GM12892 (cell line): ENCODE measurements at places on chromosomes 5 and 9.

DNA sequence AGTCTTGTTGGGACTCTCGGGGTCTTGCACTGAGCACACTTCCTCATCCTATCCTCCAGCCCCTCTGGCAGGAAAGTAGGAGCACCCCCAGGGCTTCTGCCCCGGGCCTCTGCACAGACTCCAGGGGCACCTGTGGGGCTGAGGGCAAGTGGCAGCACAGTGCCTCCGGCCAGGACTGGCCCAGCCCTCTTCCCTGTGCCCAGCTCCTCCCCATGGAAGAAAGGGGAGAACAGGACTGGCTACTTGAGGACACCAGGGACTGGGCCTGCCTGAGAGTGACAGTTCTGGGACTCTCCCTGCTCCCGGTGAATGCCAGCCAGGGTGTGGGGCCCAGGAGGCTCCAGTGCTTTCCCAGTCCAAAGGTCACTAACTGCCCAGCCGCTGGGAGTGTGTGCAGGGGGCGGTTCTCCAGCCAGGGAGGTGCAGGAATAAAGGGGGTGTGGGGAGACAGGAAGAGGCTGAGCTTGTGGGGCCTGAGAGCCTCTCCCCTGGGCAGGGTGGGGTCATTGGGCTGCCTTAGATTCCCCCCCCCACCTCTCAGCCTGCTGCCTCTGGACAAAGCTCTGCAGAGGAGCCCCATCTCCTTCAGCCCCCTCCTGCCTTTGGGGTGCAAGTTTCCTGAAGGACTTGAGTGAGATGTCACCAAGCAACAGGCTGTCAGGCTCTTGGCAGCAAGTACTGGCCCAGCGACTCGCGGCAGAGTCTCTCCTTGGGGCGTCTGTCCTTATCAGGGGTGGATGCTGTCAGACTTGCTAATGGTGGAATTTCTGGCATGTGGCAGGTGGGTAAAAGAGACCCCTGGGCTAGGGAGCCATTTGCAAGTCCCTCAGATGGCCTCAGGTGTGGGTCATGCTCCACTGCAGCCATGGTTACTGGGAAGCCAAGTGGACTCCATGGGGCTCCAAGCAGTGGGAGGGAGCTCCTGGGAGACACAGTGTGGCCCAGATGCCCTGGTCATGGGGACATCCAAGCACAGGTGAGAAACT, 19.1 kb upstream of the JADE2 start:
- no peak for DNase-seq

DNA sequence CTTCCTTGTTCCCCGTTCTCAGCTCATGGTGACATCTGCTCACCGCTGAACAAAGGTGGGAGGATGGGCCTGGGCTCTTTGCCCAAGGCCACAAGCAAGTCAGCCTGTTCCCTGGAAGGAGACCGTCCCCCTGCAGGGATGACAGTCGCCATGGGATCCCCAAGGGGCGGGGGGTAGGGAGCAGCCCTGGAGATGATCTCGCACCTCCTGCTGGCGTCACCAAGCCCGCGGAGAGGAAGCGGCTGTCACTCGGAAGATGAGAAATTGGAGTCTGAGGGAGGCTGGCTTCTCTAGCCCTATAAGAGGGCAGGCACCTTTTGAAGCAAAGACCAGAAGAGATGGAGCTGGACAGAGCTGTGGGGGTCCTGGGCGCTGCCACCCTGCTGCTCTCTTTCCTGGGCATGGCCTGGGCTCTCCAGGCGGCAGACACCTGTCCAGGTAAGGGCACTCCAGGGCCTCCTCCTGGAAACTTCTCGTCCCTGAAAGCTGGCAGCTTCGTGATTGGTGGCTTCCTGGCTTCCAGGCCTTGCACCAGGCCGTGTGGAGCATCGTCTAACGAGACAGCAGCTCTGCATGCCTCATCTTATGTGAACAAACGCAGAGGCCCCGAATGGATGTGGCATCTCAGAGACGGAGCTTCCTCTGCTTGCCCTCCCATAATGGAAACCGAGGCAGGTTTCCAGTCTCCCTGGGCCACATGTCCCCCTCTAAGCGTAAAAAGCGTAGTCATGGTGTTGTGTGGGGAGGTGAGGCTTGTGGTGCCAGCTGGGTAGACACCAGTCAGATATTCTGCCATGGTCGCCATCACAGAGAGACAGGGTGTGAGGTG, at the start of gene FCN2:
Gene FCN2 (plus strand): TSS at position 327 of the 829 bp plus-strand sequence. CDS start 12 bp downstream, at position 339.
- no peak for DNase-seq

GRCh38 chr9:14318361-14318760, 4.4 kb upstream of the NFIB start:
- no peak for DNase-seq

GRCh38 chr5:72034770-72035169, 72.5 kb upstream of the MAP1B start:
- DNase-seq = no peak
